Posterior vena cava (tissue), 2 donors: ENCODE measurements at places on chromosomes 3 and 15. TPM values are rescaled to one million over a fixed set of nuclear protein-coding genes. Genes with fewer than 3 reads are reported as not detected.

Gene IL20RB
- 2.6 TPM for total RNA-seq

Gene CP
- total RNA-seq, result 41.3 TPM

DNA sequence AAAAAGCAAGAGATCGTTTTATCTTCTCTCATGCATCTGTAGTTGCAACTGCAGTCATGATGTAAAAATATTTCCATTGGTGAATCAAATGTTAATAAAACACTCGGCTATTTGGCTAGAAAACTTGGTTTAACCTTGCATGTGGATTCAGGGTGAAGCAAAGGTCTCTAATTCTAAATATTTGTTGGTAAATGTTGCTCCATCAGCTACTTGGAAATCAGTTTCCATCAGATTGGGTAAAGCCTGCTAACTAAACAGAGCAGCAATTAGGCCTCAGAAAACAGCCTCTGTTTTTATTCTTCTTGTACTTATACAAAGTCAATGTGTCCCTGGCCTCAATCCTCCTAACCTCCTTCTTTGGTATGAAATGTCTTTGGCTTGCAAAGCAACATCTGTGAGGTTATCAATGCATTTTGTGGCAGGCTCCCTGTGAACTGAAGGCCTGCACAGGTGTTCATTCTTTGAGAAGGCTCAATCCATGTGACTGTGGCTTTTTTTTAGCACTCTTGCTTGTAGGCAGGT, 312.3 kb downstream of the WDR72 start:
- no peak for DNase-seq

DNA sequence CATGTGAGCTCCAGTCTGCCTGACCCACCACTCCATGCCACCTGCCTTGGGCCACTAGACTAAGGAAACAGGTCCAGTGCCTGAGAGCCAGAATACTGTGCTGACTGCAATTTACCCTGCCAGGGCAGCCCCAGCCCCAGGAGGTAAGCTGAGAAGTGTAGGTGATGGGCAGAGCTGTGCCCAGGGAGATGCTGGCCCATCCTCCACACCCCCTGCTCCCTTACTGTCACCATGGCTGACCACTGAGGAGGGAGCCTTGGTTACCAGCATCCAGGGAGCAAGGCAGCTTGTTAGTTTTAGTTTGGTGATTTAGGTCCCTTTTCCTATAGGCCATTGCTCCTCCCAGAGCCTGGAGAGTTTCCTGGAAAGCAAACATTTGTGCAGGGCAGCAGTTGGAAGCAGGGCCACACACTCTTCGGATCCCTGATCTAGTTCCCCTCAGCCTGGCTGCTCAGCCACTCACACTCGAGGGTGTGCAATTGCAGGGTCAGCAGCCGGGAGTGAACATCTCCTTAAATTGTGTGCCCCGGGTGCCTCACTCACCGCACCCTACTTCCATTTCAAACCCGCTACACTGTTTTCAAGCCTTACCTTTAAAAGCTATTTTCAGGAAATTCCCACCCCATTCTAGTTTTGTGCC, 2.0 kb downstream of the GALNT15 start:
- no peak for DNase-seq
